ENCODE measurements at places on chromosomes 5 and 9. TPM values are rescaled to one million over a fixed set of nuclear protein-coding genes. Genes with fewer than 3 reads are reported as not detected.

LVRN gene
- not detected for total RNA-seq

GNA14 gene
- total RNA-seq, result 6.1 TPM

LCNL1 gene
- 15.3 TPM for total RNA-seq

NIPSNAP3A gene
- 52.9 TPM for total RNA-seq

TSLP gene
- total RNA-seq, result 20.8 TPM

STK10 gene
- 17.0 TPM for total RNA-seq

C5orf63 gene
- total RNA-seq, result 4.0 TPM

C9 gene
- total RNA-seq, result not detected

PCDHGA5 gene
- 1.7 TPM for total RNA-seq

PRSS3 gene
- total RNA-seq, result 5.7 TPM

FAM114A2 gene
- total RNA-seq, result 34.7 TPM

DNA sequence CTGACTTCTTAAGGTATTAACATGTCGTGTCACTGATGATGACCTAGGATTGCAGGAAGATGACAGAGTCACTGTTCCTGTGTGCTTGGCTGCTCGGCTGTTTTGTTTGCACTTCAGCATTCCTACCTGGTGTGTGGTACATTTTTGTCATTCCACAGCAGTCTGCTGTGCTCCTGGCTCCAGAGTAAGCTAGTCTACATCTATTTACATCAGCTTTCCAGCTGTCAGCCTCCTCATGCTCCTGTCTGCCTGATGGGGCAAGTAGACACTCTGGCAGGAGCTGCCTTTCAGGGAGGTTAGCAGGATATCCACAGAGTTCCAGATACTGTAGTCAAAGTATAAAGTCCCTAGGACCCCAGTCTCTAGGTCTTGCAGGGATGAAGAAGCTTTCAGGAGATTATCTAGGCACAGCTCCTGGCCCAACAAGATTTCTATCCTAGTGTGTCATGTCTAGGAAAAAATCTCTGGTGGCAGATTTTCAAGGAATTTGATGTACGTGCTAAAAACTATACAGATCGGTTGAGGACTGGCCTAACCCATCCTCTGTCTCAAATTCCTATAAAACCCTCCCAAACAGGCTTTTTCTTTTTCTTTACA lies 28.4 kb downstream of the RUSC2 start:
- peak; percentile 93 for DNase-seq

DNA sequence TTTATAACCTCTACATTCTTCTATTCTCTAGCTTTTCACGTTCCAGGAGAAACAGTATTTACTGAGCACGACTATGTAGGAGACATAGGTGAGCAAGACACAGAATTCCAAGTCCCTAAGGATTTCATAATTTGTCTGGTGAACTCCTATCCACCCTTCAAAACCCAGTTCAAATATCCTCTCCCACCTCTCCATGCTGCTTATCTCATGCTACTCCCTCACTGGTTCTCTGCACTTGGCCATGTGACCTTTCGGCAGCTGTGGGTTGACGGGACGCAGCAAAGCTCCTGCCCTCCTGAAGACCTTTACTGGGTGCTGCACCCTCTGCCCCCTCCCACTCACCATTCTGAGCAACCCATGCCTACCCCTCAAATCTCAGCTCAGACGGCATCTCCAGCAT lies 173.2 kb downstream of the RGS3 start:
- DNase-seq, result no peak

- DNase-seq, result no peak
Observed at GRCh38 chr5:62942384-62942783, 363.8 kb downstream of the LRRC70 start.

- DNase-seq, result peak; percentile 57
Observed at GRCh38 chr5:123154886-123155445, 65.9 kb downstream of the PRDM6 start.

- DNase-seq, result no peak
Observed at GRCh38 chr9:17807613-17808282, 228.9 kb downstream of the SH3GL2 start.

GRCh38 chr9:100082782-100083181 lies 16.0 kb downstream of the ERP44 start:
- DNase-seq, result peak; percentile 58

DNA sequence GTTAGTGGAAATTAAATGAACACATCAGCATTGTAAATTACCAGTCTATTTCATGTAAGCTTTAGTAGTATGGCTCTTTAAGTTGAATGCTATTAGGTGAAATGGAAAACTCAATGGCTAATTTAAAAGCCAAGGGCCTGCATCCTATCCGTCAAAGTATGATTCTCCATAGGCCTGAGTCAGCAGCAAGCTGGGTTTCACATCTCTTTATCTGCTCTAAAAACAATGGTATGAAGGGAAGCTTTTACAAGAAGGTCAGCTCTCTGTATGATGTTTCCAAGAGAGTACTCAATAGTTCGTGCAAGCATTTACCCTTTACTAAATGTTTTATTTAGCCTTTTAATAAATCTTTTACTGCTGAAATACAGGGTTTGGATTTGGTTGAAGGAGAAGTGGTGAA lies 62.8 kb downstream of the MAP1B start:
- DNase-seq, result peak; percentile 84

- peak; percentile 73 for DNase-seq
Observed at GRCh38 chr9:111068771-111069170, 30.5 kb upstream of the LPAR1 start.

GRCh38 chr5:89724379-89725095 lies 685.0 kb downstream of the CETN3 start:
- no peak for DNase-seq

DNA sequence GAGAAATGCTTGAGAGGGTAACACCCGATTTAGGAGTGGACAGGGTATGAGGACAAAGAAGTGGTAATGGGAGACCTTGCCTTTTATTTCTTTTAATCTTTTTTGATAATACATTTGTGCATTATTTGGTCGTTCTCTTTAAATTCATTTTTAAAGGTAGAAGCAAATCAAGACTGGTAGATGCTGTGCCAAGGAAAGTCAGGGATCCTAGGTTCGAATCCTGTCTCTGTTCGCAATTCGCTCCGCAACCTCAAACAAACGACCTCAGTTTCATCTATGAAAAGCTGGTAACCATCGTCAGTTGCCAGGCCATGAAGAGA lies 353 bp upstream of the TMED9 start:
- no peak for DNase-seq

- peak; percentile 79 for DNase-seq
Observed at GRCh38 chr5:160438316-160439204, 16.9 kb downstream of the PTTG1 start.

- no peak for DNase-seq
Observed at GRCh38 chr5:177448244-177448950, 1.8 kb downstream of the PRR7 start.

DNA sequence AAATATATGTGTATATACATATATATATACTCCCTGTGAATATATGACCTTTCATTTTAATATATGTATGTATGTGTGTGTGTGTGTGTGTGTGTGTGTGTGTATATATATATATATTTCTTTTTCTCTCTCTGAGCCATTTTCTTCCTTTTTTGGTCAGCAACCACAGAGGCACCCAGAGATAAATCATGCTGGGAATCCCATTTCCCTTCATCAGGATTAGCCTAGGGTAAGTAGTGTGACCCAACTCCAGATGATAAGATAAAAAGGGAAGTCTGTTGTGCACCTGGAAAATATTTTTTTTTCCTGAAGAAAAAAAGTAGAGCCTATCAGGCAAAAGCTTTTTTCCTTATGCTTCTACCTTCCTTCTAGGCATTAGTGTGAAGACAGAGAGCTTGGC lies 25.4 kb upstream of the SUB1 start:
- no peak for DNase-seq

GRCh38 chr9:127971357-127972235 lies 9.2 kb downstream of the EEIG1 start:
- no peak for DNase-seq

GRCh38 chr9:130846487-130847305 lies 11.6 kb downstream of the ABL1 start:
- peak; percentile 84 for DNase-seq

DNA sequence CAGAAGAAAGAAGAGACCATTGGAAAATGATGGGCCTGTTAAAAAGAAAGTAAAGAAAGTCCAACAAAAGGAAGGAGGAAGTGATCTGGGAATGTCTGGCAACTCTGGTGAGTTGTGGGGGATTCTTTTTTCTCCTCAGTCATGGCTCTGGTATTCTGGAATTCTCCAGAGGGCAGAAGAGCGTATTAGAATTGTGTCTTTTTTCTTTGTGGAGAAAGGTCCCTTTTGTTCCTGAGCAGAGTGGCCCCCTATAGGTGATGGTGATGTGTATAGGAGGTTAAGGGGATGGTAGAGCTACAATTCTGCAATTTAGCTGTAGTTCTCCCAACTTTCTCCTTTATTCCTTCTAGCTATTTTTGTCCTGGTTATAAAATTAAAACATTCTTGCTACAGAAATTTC lies 1.6 kb upstream of the DHFR start:
- no peak for DNase-seq

DNA sequence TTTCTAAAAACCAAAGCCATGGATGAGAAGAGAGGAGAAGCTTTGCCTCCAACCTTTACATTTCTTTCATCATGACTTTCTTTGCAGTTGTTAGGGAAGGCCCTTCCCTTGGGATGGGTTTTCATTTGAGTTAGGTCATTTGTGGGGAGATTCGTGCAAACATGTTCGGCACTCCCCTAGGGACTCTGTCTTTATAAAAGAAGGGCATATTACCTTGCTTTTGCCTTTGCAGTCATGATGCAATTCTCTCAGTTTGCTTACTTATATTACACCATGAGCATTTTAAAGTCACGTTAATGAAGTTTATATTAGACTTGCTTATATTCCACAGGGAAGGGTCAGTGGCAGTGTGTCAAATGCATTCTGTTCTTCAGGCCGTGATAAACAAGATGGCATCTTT lies 289.3 kb upstream of the WWC1 start:
- no peak for DNase-seq

- DNase-seq, result no peak
Observed at GRCh38 chr5:1504617-1505016, 19.1 kb downstream of the LPCAT1 start.

GRCh38 chr5:178116143-178116885 lies 3.0 kb downstream of the N4BP3 start:
- DNase-seq, result no peak

DNA sequence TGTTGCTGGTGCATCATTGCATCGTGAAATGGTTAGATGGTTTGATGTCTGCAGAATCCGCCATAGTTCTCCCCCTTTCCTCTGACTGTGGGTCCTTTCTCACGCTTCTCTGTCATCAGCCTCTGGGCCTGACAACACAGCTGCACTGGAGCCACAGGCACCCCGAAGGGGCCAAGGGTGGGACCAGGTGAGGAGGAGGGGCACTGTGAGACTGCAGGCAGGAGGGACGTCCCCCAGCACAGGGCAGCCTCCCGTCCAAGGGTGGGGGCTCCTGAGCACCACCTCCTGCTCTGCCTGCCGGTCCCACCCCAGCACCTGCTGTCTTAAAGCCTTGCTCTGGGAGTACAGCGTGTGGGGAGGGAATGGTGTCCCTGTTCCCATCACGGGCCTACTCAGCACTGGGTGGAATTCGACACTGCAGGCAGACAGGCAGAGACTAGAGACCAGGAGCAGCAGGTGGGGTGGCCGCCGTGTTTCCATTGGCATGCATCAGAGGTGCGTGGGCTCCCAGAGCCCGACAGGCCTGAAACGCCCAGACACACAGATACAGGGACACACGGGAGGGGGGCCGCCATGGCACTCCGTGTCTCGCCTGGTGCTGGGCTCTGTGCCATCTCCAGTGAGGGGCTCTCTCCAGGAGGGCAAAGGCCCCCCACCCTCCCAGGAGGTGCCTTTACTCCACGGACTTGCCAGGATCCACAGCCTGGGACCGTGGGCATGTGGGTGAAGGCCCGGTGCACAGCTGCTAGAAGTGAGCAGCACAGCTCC lies 15.0 kb downstream of the CACNA1B start:
- DNase-seq, result no peak

DNA sequence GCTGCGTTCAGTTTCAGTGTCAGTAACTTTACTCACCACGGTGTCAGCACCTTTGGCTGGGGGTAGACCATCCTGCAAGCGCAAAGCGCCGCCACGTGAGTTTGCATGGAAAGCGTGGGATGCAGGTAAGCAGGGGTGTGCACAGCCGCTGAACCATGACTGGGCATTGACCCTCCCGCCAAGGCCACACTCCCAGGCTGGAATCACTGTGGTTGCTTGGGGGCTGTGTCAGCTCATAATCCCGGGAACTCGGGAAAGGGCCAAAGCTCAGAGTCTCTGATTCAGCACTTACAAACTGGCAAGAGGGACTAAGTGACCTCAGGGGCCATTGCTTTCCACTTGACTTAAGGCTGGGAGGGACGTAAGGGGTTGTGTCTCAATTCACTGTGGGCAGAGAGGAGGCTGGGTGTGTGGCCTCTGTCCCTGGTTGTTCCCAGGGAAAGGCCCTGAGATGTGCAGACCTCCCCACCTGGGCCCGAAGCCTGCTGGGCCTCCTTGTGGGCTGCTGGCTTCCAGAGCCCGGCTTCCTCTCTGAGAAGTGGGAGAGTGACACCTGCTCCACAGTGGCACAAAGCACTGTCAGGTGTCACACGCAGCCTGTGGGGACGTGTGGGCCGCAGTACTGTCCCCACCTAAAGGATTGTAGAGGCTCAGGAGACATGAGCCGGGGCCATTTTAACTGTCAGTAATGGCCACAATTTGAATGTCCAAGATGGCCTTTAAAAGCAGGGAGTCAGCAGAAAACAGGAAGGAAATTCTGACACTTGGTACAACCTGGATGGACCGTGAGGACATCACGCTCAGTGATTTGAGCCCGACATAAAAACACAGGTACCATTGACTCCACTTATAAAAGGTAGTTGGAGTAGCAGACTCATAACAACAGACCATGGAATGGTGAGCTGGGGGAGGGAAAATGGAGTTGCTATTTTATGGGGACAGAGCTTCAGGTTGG lies 16.7 kb downstream of the ABO start:
- no peak for DNase-seq

GRCh38 chr5:61366497-61367240 lies 34.6 kb downstream of the ZSWIM6 start:
- no peak for DNase-seq

- peak; percentile 96 for DNase-seq
Observed at GRCh38 chr5:102865510-102866236, 110.6 kb downstream of the PAM start.

DNA sequence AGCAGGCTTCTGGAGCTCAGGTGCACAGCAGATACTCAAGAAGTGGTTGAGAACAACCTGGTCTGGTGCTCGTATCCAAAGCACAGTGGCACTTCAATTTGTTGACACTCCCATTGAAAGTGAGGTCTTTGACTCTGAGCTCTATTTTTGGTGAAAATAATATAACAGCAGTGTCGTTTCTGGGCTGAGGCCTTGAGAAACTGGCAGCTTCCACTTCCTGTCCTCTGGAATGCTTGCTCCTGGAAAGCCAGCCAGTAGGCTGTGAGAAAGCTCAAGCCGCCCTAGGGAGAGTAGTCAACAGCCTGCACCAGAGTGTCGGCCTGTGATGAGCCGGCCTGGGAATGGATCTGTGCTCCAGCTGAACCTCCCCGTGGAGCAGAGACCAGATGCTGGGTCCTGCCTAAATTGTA lies 6.8 kb upstream of the SUSD3 start:
- DNase-seq, result peak; percentile 68

DNA sequence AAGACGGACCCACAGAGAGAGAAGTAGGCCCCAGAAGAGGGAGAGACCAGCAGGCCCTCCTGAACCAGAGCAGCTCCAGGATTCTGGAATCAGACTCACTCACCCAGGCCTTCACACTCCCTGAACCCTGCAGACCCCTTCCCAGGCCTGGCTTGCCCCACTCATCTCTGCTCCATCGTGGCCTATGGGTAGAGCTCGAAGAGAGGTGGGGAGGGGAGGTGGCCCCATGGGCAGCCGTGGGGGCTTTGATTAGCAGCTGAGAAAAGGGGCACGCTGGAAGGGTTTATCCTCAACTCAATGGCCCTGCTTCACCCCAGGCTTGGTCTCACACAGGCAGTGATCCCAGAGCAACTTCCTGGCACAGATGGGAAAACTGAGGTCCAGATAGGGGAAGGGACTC lies 613 bp downstream of the MYMK start:
- DNase-seq, result no peak

GRCh38 chr9:13974891-13975290 lies 339.1 kb downstream of the NFIB start:
- DNase-seq, result no peak

All from fibroblast of the aortic adventitia (primary cell).